ENCODE measurements at places on chromosomes 11 and 22.

DNA sequence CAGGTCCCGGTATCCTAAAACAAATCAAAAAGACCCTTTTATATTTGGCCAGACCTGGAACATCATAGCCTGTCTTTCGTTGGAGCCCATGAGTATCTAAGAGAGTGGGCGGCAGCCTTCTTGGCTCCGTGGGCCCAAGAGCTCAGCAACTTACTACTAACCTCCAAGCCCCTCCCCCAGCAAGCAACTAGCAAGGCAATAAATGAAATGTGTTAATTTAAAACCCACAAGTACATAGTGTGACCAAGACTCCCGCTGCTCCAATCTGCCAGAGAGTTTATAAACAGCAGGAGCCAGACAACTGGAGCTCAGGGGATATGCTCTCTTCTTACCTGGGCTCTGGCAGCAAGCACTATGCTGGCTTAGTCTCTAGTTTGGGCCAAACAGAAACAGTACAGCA is 40.8 kb upstream of the CYP2D6 start:
- DNase-seq: no peak

DNA sequence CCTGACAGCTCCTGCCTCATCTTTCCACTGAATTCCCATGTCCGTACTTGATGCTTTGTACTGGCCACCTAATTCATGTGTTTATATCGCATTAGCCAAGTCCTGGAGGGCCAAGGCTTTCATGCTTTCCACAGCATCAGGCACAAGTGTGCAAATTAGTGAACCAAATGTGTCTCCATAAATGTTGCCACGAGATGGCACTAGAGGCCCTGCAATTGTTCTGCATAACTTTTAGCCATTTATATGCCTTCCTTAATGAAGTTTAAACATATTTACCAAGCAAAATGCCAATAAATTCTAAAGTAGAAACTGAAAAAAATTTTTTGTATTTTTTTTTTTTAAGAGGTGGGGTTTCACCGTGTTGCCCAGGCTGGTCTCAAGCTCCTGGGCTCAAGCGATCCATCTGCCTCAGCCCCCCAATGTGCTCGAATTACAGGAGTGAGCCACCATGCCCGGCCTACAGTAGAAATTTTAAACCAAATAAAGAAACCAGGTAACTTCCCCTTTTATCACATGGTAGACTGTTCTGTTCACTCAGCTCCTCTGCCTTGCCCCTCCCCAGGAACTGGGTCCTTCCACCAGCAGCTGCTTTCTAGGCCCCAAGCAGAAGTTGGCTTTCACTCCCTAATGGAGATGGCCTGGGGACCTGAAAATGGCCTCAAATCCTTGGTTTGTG is 20.8 kb upstream of the IL18BP start:
- no peak for DNase-seq

GRCh38 chr11:111526501-111526900 is 11.9 kb downstream of the HOATZ start:
- DNase-seq: peak; percentile 78

DNA sequence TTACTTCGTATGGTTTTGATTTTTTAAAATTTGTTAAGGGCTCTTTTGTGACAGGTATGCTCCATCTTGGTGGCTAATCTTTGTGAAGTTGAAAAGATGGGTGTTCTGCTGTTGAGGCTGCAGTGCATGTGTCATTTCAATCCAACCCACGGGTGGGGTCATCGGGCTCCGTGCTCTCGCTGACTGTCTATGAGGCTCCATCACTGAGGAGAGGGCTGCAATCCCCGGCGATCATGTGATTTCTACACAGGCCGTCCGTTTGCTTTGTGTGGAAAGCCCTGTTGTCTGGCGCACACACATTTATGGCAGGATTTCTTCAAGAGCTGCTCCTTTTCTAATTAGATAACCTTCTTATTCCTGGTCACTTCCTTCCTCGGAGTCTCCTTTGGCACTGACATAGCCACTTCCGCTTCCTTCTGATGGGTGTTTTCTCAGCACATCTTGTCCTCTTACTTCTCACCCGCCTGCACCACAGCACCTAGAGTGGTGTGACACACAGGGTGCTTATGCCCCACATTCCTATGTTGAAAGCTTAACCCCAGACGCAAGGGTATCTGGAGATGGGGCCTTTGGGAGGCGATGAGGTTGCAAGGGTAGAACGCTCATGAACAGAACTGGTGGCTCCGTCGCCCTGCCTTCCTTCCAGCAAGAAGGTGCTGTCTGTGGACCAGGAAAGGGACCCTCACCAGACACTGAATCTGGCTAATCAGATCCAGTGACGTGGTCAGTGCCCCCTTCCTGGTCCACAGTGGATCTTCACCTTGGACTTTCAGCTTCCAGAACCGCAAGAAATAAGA is 9.4 kb downstream of the MOB2 start:
- DNase-seq: no peak

- DNase-seq: no peak
Measured at GRCh38 chr11:96627376-96627775, 237.6 kb downstream of the JRKL start.
